ENCODE measurements at places on chromosomes 4 and X.

- DNase-seq = no peak
Observed at GRCh38 chr4:54402880-54403480, 173.9 kb downstream of the PDGFRA start.

GRCh38 chr4:182567119-182567518, 323.9 kb downstream of the TENM3 start:
- DNase-seq = no peak

- DNase-seq = no peak
Observed at GRCh38 chr4:19298998-19299397, 952.7 kb upstream of the SLIT2 start.

DNA sequence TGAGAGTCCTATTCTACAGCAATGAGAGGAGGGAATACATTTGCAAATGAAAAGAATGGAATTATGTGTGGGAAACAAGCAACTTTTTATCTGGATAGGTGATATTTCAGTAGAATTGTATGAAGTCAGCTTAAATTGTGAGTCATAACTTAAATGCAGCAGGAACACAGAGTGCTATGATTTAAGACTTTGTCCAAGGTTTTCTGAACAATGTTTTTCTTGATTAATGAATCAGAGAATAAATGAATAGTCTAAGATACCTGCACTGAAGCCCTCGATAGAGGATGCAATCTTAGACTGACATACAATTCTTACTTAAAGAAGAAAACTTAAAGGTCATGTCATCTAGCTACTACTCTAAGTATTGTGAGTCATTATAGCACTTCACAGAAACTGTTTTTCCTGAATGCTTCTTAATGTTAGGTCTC, 8.0 kb downstream of the ARHGEF38 start:
- no peak for DNase-seq

- no peak for DNase-seq
Observed at GRCh38 chrX:24902806-24903205, 113.0 kb downstream of the ARX start.

DNA sequence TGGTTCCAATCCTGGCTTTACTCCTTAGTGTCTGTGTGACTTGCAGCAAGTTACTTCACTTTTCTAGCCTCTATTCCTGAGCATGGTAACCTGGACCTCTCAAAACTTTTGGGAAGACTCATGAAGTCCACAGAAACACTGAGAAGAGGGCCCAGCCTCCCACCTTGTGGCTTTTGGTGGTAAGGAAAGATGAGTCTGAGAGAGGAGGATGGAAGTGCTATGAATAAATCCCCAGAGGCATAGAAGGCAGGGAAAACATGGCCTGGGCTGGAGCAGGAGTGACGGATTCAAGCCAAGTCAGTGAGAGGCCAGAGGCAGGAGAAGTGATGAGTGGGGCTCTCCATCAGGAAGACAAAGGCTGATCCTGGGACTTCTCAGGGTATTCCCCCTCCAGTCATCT, 10.9 kb upstream of the MAGEA4 start:
- no peak for DNase-seq

- no peak for DNase-seq
Observed at GRCh38 chr4:84496331-84496705, 2.8 kb downstream of the NKX6-1 start.

DNA sequence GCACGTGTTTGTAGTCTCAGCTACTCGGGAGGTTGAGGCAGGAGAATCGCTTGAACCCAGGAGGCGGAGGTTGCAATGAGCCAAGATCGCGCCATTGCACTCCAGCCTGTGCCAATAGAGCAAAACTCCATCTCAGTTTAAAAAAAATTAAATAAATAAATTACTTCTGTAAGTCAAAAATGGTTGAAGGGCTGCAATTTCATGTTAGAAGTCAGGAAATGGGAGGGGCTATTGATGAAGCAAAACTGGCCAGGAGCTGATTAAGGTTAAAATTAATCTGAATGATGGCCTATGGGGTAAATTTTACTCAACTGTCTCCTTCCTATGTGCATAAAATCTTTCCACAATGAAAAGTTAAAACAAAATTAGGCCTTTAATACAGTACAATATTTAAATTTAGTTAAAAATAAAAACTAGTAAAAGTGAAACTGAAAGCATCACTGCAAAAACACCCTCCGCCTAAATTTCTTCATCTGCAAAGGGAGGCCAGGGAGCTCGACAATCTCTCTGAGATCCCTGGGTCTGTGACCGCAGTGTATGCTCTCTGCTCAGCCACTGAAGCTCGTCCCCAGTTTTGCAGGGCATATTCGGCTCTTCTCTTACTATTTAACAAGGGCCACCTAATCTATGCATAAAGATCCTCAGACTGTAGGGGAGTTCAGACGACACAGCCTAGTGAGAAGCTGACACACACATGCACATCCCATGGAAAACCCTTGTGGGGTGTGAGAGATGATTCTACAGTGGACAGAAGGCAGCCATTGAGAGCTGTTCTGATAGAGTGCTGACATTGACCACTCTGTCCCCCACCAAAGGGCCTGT, 57.2 kb downstream of the IRF2 start:
- DNase-seq = peak; percentile 40
